ENCODE measurements at places on chromosomes 2 and 18. TPM values are rescaled to one million over a fixed set of nuclear protein-coding genes. Genes with fewer than 3 reads are reported as not detected.
A peak's percentile ranks its signal among the peaks of the same experiment; 100 is the strongest.

GNLY gene
- total RNA-seq, result 3.4 TPM

UPP2 gene
- not detected for total RNA-seq

BOLL gene
- total RNA-seq, result 4.3 TPM

FBXO15 gene
- total RNA-seq, result not detected

PJVK gene
- total RNA-seq, result 1.5 TPM

DNA sequence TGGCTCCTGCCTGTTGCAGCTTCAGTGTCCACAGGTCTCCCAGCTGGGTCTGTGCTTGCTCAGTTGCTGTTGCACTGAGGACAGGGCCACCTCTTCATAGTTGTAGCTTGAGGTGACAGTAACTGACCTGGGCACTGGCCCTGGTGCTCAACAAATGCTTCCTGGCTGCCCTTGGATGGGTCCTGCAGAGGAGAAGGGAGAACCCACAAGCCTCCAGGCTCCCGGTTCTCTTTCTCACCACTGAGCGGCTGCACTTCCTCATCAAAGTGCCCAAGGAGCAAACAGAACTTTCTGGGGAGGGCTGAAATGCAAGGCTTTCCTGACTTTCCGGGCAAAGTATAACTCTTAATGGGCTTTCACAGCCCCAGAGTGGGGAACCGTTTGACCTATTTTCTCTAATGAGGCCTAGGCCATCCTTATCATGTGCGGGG, 38.7 kb downstream of the LCT start:
- DNase-seq, result no peak

DNA sequence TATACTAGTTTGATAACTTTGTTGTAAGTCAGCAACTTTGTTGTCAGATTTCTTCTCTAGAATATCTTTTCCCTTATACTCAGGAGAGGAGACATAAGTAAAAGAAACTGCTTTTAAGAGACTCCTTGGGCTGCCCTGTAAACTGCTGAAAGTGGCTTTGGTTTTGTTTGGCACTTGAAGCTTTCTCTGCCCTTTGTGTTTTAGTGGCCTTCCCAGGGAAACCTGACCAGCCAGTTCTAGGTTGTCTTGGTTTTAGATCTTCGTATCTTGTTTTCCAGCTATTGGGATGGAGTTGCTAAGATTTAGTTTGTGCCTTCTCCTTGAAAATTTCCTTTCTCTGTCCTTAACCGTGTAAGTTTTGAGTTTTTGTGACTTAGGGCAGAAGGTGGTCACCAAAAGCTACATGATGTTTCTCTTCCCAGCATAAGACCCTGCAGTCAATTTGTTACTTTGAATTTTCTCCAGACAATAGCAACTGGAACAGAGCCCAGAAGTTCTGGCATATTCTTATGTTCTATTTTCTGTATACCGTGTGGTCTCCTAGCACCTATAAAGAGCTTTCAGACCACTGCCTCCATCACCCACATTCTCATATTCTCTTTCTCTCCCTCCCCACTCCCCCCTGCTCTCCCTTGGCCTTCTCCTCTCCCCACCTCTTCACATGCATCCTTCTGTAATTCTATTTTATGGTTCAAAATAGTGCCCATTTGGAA, 81.1 kb downstream of the BOLA3 start:
- no peak for DNase-seq

- DNase-seq, result no peak
Observed at GRCh38 chr2:213098612-213099011, 52.8 kb downstream of the IKZF2 start.

DNA sequence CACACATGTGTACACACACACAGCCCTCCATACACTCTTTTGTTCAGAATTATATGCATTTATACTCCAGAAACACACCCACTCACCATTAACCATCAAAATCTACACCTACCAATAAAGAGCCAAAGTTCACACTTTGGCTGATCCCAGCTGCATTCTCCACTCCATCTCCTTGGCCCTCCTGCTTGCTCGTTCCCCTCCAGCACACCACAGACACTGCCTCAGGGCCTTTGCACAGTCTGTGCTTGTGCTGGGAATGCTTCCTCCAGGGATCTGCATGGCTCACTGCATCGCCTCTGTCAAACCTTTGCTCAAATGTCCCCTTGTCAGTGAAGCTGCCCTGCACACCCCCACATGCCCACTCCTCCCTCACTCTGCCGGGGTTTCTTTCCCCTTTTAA, 46.0 kb downstream of the POMC start:
- no peak for DNase-seq

DNA sequence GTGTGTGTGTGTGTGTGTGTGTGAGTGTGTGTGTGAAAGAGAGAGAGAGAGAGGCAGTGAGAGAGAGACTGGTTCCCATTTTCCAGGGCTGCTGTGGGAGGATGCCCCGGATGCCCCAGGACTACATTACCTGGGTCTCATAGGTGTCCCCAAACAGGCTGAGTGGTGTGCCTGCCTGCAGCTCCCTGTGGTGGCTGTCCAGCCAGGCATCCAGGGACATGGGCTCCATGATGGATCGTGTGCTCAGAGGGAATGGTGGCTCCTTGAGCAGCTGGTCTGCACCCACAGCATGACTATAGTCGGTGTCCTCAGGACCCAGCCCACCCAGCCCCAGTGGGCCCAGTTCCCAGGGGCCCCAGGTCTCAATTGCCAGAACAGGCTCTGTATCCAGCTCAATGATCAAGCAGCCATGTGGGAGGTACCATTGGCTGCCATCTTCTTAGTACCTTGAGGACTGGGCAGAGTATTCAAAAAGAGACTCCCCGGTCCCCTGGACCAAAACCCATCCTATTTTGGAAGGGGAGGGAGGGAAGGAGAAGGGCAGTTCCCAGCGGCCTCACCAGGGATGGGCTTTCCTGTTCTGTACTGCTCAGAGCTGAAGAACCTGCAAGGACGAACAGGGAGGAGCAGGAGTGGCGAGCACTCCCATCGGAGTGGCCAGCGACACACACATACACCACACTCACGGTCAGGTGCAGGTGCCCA, 5.8 kb upstream of the OXER1 start:
- no peak for DNase-seq

GRCh38 chr2:58862244-58862643, 621.1 kb upstream of the FANCL start:
- no peak for DNase-seq

GRCh38 chr2:160984426-160985077, 175.7 kb upstream of the TANK start:
- DNase-seq, result no peak

DNA sequence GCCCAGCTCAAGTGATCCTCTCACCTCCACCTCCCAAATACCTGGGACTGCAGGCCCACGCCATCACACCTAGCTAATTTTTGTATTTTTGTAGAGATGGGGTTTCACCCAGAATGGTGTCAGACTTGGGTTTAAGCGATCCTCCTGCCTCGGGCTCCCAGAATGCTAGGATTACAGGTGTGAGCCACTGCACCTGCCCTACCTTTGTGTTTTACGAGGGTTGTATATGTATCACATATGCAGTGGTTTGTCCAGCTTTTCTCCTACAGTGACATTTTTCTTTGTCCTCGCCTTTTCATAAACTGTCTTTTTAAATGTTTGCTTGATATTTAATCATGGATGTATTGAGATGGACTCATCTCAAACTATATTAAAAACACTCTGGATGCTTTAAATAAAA, 38.5 kb downstream of the AGAP1 start:
- no peak for DNase-seq

DNA sequence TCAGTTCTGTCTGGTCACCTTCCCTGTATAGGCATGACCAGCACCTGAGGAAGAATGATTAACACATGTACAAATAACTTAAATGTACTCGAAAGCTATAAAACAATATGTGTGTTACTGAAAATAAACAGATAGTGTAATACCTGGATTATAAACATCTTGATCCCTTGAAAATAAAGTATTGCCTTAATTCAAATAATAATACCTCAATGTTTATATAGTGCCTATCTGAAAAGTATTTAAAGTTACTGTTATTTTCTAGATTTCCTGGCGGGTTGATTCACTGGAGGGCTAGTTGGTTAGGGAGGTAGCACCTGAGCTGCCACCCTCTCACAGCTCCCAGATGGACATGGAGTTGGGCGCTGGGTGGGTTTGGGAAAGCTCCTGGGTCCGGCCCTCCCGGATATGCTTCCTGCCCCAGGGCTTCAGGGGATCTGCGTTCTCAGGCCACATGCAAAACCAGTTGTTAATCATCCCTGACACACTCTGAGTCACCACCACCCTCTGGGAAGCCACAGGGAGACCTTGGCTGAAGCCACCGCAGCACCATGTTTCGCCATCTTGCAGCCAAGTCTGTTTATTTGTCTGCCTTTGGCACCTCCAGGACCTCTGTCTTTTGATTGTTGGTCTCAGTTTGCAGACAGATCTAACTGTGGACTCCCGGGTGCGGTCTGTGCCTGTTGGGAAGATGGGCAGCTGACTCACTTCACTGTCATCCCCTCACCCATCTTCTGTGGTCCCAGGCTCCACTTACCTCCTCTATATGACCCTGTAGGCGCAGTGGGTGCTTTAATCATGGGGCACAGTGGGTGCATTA, 35.3 kb downstream of the RAB31 start:
- DNase-seq, result peak; percentile 39

DNA sequence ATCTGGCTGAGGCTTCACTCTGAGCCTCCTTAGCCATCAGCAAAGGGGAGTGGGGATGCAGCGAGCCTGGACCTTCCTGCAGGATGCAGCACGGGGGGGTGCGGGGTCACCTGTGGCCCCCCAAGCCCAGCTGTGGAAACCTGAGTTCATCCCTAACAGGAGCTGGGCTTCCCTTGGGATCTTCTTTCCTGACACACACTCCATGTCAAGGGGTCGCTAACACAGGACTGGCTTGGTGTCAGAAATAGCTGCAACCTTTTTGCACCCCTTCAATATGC, 174.7 kb downstream of the RTP5 start:
- peak; percentile 8 for DNase-seq

DNA sequence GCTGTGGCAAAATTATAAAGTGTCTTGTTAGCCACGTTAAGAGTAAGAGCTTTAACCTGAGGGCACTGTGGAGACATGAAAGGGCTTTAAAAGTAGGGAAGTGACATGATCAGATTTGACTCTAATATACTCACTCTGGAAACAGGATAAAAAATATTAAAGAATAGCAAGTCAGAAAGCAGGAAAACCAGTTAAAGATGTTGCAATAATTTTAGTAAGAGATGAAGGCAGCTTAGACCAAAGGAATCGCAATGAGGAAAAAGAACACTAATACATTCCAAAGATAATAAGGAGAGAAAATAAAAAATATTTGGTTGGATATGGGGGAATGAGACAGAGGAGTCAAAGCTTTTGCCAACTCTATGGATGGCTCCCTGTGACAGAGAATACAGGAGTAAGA, 183.8 kb downstream of the DYM start:
- DNase-seq, result no peak

- DNase-seq, result no peak
Observed at GRCh38 chr2:112046231-112046630, 8.8 kb upstream of the TMEM87B start.

All from psoas muscle (tissue), 8 donors.